CD4-positive, alpha-beta T cell treated with Interferon alpha-2 for 1 hour (primary cell): ENCODE measurements at places on chromosomes 5 and 9.

- no peak for DNase-seq
These were observed 26.7 kb upstream of the CAMK4 start for GRCh38 chr5:111197523-111197922.

GRCh38 chr5:174608631-174609097 is 115.7 kb upstream of the MSX2 start:
- peak; percentile 0 for DNase-seq

DNA sequence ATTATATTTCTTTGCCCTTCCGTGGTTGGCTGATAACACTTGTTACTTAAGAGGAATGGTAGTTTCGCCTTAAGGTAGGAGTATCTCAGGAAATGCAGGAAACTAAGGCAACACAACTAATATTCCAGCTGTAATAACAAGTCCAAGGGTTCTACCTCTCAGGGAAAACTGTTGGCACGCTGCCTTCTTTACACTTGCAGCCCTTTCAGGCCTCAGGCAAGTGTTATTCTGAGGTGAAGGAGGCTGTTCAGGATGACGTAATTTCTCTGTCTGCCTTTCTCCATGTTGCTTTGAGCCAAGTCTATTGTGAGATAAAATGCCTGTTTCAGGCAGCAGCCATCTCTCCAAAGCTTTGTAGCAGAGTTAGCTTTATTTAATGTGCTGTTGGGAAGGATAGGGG is 38.0 kb downstream of the VCAN start:
- DNase-seq = no peak

GRCh38 chr9:134678206-134678605 is 36.6 kb downstream of the COL5A1 start:
- DNase-seq = no peak

DNA sequence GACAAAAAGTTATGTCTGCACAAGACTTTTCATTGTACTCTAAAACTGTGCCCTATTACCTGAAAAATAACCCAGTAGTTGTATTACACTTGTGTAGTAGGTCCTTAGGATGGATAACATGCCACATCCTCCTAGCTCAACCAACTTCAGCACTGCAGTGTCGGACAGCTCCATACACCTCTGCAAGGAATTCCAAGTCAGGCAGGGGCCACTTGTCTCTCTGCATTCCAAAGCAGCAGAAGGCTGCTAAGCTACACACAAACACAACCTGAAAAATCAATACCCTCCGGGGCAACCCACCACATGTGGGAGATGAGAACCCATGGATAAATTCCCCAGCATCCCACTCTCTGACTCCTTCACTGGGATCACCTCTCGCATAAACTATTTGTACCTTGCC is 50.2 kb downstream of the MED10 start:
- no peak for DNase-seq

GRCh38 chr9:110021891-110022290 is 186.1 kb downstream of the C9orf152 start:
- peak; percentile 2 for DNase-seq

DNA sequence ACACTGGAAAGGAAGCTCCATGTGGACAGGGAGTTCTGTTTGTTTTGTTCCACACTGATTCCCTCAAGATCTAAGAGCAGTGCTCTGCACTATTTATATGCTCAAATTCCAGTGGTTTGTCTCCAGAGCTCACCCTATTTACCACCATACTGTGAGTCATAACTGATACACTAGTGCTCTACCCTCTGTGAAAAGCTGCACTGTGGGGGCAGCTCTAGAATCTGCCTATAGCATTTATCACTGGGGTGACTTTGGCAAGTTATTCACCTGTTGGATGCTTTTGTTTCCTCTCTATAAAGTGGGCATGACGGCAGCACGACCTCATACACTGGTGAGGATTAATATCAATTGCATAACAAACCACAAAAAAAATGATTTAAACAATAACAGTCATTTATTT is 307.8 kb downstream of the NR2F1-AS1 start:
- no peak for DNase-seq

- DNase-seq = peak; percentile 14
These were observed 681 bp downstream of the F2R start for GRCh38 chr5:76716456-76717157.

DNA sequence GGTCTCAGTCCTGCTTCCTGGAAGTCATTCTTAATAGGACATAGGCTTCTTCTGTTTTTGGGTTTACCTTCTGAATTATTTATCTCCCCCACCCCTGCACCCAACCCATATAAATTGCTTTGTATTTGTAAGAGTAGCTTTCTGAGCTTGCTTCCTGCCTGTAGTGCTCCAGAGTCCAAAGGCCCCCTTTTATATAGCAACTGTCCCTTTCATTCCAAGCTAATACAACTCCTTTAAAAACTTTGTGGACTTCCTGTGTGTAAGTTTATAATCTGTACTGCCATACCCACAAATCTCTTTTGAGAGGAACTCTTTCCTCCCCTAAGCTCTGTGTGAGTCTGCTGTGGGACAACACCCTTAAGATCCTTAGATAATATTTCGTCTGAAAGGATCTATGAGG is 7.8 kb downstream of the JAK2 start:
- DNase-seq = no peak

DNA sequence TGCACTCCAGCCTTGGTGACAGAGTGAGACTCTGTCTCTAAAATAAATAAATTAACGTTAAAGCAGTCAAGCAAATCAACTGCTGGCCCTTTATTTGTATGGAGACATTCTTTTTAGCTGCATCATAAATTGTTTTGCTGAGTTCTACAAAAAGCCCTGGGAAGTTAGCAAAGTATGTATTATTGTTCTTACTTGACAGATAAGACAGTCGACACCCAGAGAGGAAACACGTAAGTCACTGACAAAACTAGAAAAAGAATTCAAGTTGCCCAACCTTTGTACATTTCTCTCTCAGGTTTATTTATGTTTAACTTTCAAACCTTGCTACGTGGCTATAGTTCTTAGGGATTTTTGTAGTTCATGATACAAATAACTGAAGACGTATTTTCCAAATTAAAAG is 40.4 kb upstream of the MACIR start:
- no peak for DNase-seq

DNA sequence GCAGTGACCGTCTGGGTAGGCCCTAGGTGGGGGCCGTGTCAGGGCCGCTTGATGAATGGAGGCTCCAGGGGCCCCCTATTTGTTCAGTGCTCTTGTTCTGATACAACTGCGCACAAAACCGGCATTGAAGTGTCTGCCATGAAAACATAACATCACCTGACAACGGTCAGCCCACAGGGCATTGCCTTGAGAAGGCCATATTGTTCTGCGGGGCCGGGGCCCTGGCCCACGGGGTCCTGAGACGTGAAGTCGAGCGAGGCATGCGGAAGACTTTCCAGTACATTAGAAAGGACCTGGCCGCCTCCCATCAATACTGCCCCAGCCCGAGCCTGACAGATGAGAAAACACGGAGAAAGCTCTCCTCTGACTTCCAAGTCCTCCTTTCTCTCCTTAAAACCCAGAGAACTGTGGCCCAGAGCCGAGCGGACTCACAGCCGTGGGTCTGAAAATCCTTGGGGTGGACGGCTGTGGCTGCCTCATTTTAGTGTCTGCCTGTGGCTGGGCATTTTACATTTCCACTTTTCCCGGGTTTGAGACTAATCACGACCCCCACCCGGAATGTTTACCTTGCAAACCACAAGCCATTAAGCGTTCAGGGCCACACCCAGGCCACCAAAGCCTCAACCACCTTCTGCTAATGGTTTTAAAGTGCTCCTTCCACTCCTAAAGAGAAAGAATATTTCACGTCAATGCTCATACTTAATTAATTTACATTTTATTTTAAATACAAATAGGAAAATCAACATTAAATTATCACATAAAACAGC is 391.0 kb upstream of the IRX2 start:
- no peak for DNase-seq

- DNase-seq = no peak
These were observed 364.4 kb upstream of the KIF2A start for GRCh38 chr5:61941637-61942036.

DNA sequence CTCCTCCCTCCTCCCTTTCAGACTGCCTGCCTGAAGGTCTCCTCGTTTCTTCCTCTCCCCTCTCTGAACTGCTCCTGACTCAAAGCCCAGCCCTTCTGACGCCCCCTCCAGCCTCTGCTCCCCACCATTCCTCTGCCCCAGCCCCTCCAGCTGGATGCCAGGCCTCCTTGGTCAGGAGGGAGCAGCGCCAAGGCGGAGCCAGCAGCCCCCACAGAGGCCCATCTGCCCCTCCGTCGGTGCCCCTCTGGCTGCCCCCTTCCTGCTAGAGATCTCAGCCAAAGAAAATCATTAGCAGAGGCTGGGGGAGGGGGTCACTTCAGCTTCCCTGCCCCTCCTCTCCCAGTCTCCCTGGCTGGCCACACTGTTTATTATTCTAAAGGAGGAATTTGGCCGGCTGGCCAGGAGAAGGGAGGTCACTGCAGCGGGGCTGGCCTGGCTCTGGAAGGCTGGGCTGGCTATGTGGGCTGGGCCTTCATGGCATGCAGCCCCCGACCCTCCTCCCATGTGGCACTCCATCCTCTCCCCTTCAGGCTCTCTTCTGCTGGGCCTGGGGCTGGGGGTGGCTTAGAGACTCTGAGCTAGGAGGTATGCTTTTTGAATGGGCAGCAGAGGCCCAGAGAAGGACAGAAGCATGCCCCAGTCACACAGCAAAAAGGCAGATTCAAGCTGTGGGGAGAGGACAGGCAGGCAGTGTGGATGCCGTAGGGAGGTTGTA is 16.9 kb downstream of the PDGFRB start:
- DNase-seq = no peak

GRCh38 chr9:3059781-3060468 is 216.0 kb upstream of the PUM3 start:
- no peak for DNase-seq

- no peak for DNase-seq
These were observed 67.2 kb downstream of the ZNF354C start for GRCh38 chr5:179127136-179128040.

GRCh38 chr9:80144856-80145255 is 573.1 kb downstream of the TLE4 start:
- no peak for DNase-seq

DNA sequence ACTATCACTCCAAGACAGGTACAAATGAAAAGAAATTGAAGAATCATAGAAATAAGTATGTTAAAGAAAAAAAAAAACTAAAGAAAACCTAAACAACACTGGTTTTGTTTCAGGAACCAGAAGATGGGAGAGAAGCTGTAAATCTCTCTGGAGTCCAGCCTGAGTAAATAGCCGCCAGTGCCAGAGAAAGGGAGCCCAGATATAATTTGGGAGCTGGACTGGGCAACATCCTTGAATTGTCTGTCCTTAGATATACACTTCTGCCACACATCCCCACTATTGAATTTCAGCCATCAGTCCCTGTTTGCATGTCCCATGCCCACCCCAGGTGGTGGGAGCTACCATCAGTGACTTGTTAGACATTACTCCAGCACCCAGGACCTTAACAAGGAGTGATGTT is 979.6 kb downstream of the DTWD2 start:
- no peak for DNase-seq

GRCh38 chr5:176660530-176660859 is 13.2 kb downstream of the TSPAN17 start:
- no peak for DNase-seq

DNA sequence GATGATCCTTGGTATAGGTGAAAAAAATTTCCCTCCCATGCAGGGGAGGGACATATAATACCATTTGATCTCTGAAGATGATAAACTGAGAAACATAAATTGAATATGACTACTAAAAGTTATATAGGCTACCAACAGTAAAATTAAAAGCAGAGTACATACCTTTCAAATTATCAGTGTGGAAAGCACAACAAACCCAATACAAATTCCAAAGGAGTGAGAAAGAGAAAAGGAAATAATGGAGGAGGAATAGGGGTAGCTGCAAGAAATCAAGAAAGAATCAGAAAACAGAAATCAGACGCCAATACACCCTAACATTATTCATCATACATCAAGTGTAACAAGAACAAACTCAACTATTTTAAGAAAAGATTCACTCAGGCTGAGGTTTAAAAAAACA is 17.7 kb downstream of the GNAQ start:
- no peak for DNase-seq

GRCh38 chr9:129962889-129963703 is 79.9 kb downstream of the FNBP1 start:
- DNase-seq = peak; percentile 81

DNA sequence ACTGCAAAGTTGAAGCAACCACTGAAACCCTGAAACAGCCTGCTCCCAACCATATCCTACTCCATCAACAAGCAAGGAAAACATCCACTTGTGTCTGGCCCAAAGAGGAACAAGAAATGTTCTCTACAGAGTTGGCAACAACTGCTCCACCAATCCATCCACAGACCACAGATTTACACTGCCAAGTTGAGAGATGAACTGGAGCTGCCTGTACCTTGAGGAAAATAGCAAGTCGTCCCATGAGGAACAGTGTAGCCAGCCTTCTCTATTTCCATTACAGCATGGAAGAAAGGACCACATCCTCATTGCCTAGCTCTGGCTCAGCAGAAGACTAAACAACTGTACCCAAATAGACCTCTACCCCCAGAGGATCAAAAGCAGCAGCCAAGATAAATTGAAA is 60.4 kb downstream of the DEPDC1B start:
- DNase-seq = no peak
